Posterior cingulate gyrus (tissue), 11 donors: ENCODE measurements at places on chromosomes 12 and 14.

- DNase-seq, result no peak
These were observed 27.7 kb upstream of the RNU6-8 start for GRCh38 chr14:32230695-32231280.

DNA sequence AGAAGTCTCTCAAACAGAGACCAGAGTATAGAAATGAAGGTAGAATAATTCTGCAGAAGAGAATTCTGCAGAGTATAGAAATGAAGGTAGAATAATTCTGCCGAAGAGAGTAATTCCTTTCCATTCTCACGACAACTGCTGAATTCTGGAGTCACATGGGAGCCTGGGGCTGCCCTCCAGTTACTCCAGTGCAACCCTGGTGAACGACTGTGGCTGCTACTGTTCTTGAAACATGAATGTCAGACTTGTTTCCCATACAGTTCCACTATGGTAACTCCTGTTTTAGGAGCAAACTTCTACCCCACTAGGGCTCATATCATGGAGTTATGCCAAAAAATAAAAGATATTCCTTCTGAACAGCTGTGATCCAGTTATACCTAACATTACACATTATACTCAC is 164.4 kb downstream of the KICS2 start:
- DNase-seq, result no peak

DNA sequence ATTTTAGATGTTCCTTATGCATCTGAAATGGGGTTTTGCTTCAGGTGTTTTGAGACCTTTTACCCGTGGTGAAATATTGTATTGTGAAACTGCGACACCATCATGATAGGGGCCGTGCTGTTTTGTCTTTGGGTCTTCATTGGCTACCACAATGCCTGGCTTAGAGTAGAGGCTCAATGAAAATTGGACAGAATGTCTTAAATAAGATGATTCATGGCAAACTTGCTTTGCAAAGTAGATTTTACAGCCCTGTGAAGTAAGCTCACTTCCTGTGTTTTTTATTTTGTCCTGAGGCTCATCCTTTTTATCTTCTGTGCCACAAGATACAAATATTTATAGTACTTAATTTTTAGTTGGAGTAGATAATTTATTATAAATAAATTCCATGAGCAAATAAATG is 111.3 kb upstream of the FRMD6 start:
- DNase-seq, result no peak

DNA sequence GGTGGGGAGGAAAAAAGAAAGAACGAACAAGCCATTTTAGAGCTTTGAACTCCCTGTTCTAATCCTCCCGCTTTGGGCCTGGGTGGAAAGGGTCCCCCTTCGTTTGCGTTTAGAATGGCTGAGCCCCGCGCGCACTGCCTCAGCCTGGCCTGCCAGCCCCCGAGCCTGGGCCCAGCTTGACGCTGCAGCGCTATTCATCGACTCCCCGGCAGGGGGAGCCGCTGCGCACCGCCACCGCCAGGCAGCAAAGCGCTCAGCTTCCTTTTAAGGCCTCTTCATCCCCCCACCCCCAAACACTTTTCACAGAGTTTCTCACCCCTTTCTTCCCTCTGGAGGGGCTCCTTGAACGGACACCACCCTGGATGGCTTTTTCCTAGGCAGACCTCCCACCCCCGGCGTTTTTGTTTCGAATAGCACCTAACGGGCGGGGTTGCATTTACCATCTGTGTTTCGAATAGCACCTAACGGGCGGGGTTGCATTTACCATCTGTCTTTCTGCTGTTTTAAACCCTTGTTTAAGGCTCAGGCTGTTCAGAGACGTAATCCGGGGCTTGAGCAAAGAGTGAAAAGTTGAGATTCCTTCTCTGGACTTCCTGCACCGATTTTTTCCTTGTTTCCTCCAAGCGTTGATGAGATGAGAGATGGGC is 56.4 kb upstream of the PIWIL1 start:
- peak; percentile 82 for DNase-seq

- no peak for DNase-seq
These were observed 1.0 kb downstream of the BORCS5 start for GRCh38 chr12:12357719-12358461.

DNA sequence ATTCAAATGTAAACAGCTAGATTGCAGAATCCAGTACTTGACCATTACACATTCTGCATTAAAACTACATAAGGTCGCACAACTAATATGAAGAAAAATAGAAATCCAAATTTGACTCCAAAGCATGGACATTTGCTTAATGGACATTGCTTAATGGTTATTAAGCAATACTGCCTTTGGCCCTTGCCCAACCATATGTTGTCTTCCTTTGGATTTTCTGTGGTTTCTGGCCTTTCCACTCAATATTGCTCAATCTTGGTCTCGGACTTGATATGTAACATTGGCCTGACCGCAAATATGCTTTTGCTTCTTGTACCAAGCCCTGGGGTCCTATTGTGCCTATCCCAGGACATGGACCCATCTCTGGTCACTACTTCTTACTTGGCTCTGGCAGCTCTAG is 67.2 kb downstream of the PTPRR start:
- DNase-seq, result no peak

- no peak for DNase-seq
These were observed 1.2 kb upstream of the PIK3C2G start for GRCh38 chr12:18259906-18260682.

- peak; percentile 7 for DNase-seq
These were observed 123.3 kb downstream of the NCOR2 start for GRCh38 chr12:124443931-124444712.

GRCh38 chr12:48247181-48247966 is 44.3 kb upstream of the OR10AD1 start:
- no peak for DNase-seq

GRCh38 chr12:106070147-106070546 is 68.6 kb downstream of the NUAK1 start:
- no peak for DNase-seq

DNA sequence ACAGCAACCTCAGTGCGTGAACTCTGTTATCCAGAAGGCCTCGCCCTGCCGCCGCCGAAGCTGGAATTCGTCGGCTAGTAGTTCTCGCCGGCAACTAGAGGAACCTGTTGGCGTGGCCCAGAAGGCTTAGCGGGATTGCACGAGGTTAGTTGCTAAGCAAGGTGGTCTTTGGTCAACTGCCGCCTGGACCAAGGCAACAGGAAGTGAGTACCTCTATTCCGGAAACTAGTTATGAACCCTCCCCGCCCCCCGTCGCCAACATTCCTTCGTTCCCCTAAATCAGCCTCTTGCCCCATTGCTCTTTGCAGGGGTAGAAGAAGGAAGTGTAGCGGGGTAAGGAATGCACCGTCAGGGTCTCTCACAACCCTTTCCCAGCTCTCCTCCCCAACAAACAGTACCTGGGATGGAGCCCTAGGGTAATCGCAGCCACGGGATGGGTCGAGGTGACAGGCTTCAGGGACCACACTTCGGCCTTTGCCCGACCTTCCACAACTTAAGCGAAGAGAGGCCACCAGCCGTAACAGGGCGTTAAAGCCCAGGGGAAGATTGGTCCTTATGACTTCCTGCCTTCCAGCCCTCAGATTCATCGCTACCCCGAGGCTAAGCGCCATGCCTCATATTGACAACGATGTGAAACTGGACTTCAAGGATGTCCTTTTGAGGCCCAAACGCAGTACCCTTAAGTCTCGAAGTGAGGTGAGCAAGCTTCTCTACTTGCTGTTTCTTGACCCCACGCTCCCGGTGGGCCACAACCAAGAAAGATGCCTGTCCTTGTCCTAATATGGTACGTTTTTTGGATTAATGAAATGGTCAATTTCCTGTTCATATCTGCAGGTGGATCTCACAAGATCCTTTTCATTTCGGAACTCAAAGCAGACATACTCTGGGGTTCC is at the start of gene GMPR2:
Gene GMPR2, plus strand, starts transcription at position 285 of the 893 bp plus-strand sequence. Its CDS starts 325 bp downstream, at position 610.
- no peak for DNase-seq

DNA sequence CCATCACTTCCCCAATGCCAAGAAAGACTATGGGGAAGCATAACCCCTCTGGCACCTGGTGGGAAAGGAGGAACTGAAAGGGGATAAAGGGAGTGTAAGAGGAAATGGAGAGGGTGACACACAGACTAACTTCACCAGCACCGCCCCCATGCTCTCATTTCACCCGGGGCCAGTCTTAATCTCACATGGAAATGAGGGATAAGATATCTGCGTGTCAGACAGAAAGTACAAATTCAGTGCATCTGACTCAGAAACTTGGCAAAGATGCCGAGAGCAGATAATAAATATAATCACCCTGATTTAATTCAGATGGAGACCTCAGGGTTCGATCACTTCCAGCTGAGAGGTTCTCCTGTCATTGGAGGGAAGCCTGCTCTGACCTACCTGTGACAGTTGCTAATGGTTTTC is 191.6 kb downstream of the DUSP6 start:
- DNase-seq, result no peak

GRCh38 chr12:24950231-24950834 is 1.4 kb upstream of the BCAT1 start:
- no peak for DNase-seq

GRCh38 chr14:90444077-90444696 is 47.4 kb downstream of the CALM1 start:
- no peak for DNase-seq

DNA sequence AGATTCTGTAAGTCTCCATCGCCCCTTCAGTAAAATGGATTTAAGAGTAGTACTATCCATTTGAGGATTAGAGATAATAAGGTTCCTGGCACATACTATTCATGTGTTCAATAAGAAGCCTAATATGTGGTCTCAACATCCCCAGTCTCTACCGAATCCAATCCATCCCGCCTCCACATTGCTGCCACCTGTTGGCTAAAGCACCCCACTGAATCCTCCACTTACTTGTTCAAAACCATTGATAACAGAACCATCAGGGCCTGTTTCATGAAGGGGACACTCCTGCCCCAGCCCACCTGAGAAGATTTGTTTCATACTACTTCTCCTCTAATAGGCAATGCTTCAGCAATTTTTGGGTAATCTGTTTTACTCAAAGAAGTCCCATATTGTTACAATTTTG is 147.5 kb downstream of the SLC2A13 start:
- DNase-seq, result no peak
